Left renal pelvis (tissue), 4 donors: ENCODE measurements at places on chromosomes 16 and 17. TPM values are rescaled to one million over a fixed set of nuclear protein-coding genes. Genes with fewer than 3 reads are reported as not detected.

DNA sequence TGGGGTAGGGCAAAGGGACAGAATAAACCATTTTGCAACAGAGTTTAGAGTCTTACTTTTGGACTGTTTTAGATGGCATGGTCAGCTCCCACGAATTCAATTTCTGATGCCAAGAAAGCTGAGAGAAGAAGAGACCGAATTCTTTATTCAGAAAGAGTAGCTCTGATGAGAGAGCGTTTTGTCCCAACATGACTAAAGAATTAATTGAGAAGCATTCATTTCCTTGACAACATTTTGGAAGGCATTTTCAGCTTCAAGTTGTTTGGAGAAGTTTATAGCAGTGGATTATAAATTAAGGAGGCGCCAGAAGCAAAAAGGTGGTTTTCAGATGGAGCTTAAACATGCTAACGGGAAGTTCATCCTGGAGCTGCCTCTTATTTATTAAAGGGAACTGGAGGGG lies 12.2 kb downstream of the GAN start:
- DNase-seq = no peak

GRCh38 chr17:76889323-76889722 lies 21.1 kb downstream of the MGAT5B start:
- DNase-seq = no peak

DNA sequence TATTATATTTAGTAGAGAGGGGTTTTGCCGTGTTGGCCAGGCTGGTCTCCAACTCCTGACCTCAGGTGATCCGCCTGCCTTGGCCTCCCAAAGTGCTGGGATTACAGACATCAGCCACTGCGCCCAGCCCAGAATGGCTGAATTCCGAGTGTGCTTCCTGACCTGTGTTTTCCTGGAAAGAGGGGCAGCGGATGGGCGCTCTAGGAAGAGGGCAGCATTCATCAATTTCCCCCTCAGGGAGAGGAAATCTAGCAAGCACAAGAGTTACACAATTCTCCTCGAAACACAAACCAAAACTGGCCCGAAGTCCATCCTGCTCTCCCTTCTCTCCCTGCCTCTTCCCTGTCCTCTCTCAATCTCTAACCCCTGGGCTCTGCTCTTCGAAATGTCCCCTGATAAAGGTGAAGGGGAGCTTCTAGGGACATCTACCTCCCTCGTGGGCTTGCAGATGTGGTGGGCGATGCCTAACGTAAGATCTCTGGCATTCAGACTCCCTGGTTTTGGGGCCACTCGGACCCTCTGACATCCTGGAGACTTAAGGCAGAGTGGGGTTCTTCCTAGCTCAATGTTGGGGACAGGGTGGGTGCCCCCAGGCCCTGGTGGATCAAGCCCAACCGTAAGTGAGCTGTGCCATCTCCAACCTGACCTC lies 1.0 kb downstream of the IL27 start:
- no peak for DNase-seq

GRCh38 chr17:47218896-47219430 lies 9.8 kb downstream of the MYL4 start:
- no peak for DNase-seq

- DNase-seq = no peak
Observed at GRCh38 chr16:77299395-77299794, 100.2 kb downstream of the SYCE1L start.

C1QTNF8 gene
- not detected for polyA plus RNA-seq

KDM6B gene
- 18.4 TPM for polyA plus RNA-seq
